ENCODE measurements at places on chromosomes 2 and 18. TPM values are rescaled to one million over a fixed set of nuclear protein-coding genes. Genes with fewer than 3 reads are reported as not detected.

RPL31 gene
- total RNA-seq = 2,674 TPM

EPAS1 gene
- total RNA-seq = 37.2 TPM

DTNA gene
- 90.4 TPM for total RNA-seq

MERTK gene
- total RNA-seq = 16.8 TPM

RBFA gene
- 29.2 TPM for total RNA-seq

CROCC2 gene
- total RNA-seq = 0.30 TPM

UGT1A3 gene
- total RNA-seq = not detected

NTSR2 gene
- 1.1 TPM for total RNA-seq

PRKAG3 gene
- total RNA-seq = 0.06 TPM

MSTN gene
- 1.4 TPM for total RNA-seq

GPAT2 gene
- 0.83 TPM for total RNA-seq

MMADHC gene
- total RNA-seq = 101 TPM

EIPR1 gene
- 33.2 TPM for total RNA-seq

PTPRN gene
- total RNA-seq = 12.6 TPM

FNDC4 gene
- total RNA-seq = 42.5 TPM

All from spinal cord (tissue), 10 donors.